ENCODE measurements at places on chromosomes 3 and 15. TPM values are rescaled to one million over a fixed set of nuclear protein-coding genes. Genes with fewer than 3 reads are reported as not detected.

DNA sequence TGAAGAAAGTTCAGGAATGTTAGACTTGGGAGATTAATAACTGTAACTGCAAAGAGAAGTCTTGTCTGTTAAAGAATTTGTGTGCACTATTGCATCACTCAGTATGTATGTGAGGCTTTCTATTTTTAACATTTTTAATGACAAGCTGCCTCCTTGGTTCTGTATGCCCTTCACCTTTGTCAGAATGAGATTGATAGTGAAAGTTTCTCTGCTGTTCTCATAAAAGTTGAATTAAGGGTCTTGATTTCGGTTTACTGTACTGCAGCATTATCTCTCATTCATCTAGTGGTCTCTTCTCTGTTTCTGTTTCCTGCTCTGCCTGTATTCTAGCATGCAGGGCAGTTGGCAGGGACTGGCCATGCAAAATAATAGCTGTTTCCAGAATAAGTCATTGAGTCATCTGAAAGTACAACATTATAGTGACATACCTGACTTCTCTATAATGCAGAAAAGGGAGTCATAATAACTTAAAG, 454.9 kb downstream of the IL5RA start:
- no peaks in the 10 kb centered on the region for H3K4me1 ChIP-seq
- no peak for DNase-seq
- H3K36me3 ChIP-seq = no peaks in the 10 kb centered on the region
- H3K27me3 ChIP-seq = no peaks in the 10 kb centered on the region
- no peak overlapping the region for H3K4me3 ChIP-seq

DNA sequence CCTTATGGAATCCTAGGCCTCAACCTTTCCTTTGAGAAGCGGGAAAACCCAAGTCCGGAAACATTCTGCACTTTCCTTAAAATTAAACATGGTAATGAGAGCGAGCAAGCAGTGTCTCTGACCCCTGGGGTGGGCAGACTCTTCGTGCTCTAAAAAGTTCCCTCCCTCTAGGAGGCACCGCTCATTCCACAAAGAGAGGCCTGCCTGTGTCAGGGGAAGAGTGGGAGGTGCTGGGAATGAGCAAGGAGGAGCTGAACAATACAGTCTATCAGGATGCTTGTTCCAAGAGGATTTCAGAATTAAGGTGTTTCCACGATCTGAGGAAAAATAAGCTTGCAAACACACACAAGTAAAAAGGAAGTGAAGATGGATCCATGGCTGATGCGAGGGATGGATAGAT, 6.0 kb upstream of the RLBP1 start:
- no peaks in the 10 kb centered on the region for H3K36me3 ChIP-seq
- no peaks in the 10 kb centered on the region for H3K27me3 ChIP-seq
- H3K4me1 ChIP-seq = no peaks in the 10 kb centered on the region
- no peak overlapping the region for H3K4me3 ChIP-seq

DNA sequence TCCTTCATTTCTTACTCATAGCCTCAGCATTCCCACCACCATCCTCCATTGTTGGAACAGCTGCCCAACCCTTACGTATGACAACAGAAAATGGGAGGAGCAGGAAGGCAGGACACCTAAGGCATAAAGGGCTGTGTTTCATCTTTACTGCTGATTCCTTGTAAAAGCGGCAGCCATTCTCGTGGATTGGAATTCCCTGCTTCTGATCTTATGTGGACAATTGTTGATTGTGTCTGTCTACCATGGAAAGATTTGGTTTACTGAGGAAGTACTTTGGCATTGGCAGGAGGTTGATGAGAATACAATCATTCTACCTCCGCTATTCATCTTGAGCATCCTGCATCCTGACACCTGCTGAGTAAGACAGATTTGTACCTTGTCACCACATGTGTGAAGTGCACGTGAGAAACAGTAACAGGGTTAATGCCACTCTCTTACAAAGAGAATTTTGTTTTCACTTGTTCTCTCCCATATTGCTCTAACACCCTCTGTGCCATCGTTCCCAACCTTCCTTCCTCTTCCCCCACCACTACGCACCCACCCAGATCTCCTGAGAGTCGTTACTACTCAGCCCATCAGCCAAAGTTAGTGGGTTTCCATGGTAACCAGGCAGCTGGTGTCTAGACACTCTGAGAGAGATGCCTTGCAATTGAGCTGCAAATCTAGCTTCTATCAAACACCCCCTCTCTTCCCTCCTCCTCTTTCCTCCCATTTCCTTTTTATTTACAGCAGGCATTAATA, 75.7 kb downstream of the GAP43 start:
- H3K27me3 ChIP-seq = no peaks in the 10 kb centered on the region
- no peak for DNase-seq
- H3K4me3 ChIP-seq = no peak overlapping the region
- no peaks in the 10 kb centered on the region for H3K36me3 ChIP-seq

DNA sequence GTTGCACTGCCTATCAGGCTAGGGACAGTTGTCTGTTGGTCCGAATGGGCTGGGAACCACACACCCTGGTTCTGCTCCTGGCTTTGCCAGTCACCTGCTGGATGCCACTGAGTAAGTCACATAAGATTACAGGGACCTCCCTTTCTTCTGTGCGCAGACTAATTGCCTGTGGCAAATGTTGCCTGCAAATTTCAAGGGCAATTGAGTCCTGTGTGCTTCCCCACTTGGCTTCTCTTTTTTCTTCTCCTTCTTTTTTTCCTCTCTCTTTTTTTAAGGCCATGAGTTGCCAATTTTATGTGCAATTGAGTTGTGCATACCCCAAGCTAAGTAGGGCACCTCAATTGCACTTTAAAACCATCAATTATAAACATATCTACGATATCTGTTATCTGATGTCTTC, 963.4 kb downstream of the MCTP2 start:
- no peak overlapping the region for H3K27ac ChIP-seq
- H3K4me1 ChIP-seq = no peaks in the 10 kb centered on the region
- H3K27me3 ChIP-seq = no peaks in the 10 kb centered on the region
- H3K36me3 ChIP-seq = no peaks in the 10 kb centered on the region
- no peak overlapping the region for H3K4me3 ChIP-seq
- no peak for DNase-seq

GRCh38 chr3:168116279-168116678, 20.6 kb upstream of the GOLIM4 start:
- no peaks in the 10 kb centered on the region for H3K36me3 ChIP-seq
- H3K4me1 ChIP-seq = no peaks in the 10 kb centered on the region
- H3K27me3 ChIP-seq = no peaks in the 10 kb centered on the region
- DNase-seq = no peak

NOX5 gene
- total RNA-seq = not detected
